Ammon's horn (tissue), 1 donor: ENCODE measurements at places on chromosomes 5 and 9.

- DNase-seq, result no peak
Measured at GRCh38 chr5:138954257-138955012, 79.3 kb upstream of the LRRTM2 start.

DNA sequence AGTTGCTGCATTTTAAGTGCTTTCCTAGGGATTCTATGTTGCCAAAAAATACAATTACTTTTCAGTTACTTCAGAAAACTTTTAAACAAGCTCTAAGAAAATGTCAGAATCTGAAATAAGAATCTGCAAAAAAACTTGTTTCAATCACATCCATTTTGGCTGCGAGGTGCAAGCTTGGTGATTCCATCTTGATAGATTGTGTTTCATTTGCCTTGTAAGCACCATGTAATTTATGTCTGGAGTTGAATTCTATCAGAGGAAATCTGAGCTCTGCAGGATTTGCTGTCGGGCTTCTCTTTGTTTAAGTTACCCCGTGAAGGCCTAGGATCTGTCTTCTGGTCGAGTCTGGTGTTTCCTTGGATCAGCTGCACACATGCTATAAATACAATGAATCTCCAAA, 40.4 kb upstream of the MAN2A1 start:
- DNase-seq, result no peak

DNA sequence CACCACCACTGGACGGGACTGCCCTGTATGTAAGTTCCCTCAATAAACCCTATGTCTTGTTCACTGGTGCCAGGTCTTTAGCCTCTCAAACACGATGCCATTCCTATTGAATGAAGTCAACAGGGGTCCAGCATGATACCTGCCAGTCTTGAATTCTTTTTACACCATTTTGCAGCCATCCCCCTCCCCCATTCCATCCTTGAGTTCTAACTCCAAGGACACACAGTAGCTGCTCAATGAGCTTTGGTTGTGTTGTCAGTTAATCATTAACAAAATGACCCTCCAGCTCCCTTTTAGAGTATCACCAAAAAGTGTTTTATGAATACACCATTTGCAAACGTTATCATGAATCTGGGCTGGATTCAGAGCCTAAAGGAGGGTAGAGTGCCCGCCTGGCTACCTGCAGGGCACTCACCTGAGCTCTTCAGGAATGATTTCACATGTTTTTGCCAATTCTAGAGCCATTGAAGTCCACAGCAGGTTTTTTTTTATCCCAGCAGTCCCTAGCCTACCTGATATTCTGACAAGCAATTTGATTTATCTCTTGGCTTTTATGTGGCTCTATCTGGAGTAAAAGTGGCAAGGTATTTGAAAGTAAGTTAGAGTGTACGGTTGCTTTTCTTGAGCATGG, 271.8 kb downstream of the SMARCA2 start:
- no peak for DNase-seq

- DNase-seq, result no peak
Measured at GRCh38 chr5:53557386-53557785, 3.1 kb upstream of the NDUFS4 start.

DNA sequence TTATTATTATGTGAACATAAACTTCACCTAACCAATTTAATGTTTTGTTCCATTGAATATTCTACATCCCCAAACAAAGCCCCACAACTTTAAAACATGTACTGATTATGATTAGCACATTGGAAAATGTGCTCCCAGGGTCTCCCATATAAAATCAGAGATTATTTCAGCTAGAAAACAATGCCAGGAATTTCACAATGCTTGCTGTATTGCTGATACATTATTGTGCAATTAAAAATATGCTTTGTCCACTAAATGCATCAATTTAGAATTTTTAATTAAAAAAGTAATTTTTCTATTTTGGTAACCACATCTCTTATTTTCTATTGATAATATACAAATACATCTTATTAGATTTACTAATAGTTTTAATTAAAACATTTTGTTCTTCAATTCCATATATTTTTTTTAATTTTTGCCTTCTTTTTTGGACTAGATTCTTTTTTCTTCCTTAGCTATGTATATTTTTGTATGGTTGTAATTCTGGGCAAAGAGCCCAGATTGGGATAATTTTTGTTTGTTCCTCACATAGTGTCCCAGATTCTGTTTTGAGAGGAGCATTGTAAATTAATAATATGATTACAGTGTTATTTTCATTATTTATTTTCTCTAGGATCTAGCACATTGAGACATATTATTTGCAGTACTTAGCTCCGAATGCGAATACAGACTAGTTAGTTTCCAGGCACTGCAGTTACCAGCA, 241.5 kb upstream of the CDH18 start:
- DNase-seq, result no peak

DNA sequence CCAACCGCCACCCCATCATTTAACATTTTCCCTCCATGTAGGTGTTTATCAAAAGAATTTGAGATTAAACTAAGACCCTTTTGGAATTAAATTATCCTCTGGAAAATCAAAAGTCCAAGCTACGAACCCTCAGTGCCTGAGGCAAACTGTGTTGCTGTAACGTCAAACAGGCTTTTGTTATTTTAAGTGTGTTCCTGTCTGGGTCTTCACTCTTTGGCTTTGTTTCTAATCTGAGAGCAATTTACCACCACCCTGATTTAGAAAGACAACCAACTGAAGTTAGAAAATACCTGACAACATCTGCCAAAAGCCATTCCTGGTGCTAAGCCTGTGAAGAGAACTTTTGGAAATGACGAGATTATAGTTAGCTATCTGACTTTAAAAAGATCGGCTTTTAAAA, 199.9 kb downstream of the DIRAS2 start:
- no peak for DNase-seq

DNA sequence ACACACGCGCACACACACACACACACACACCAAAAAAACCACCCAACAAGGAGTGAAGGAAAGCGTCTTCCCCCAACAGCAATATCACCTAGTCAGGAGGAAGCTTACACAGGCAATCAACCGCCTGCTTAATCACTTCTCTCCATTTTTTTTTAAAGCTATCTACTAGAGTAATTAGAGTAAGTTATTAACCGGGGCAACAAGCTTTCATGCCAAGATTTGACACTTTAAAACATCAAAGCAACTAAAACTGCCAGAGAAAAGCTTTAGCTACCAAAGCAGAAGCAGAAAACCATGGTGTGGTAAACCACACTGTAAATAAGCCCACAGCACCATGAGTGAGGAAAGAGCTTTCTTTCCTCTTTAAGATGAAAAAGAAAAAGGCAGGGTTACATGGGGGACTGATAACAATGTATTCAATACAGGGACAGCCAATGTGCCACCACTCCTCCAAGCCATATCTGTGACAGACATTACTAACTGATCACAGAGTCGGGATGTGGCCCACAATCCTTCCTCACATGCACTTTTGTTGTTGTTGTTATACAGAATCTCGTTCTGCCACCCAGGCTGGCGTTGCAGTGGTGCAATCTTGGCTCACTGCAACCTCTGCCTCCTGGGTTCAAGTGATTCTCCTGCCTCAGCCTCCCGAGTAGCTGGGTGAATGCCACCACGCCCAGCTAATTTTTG, 282.1 kb downstream of the CRB2 start:
- DNase-seq, result no peak

DNA sequence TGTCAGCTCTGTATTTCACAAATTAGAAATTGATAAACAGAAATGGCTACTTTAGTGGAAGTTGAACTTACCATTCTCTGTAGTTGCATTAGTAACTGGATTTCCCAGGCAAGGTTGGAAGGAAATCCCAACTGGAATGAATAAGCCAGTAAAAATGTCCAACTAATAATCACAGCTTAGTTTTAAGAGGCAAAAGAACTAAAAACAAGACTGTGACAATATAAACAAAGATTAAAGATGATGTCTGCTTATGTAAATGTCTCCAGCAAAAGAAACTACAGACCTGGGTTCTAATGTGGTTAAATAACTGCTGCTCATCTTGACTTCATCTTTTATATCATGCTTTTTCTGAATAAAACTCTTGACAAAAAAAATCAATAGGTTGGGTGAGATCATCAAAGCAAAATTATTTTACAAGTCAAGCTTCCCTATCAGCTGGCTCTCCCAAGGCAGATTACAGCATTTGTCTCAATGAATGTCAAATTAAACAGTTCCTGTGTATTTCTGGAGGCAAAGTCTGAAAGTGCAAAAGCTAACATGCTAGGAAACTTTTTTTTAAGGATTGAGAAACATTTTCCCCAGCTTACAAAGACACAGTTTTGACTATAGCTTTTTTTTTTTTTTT, 62.3 kb upstream of the HMHB1 start:
- DNase-seq, result no peak

DNA sequence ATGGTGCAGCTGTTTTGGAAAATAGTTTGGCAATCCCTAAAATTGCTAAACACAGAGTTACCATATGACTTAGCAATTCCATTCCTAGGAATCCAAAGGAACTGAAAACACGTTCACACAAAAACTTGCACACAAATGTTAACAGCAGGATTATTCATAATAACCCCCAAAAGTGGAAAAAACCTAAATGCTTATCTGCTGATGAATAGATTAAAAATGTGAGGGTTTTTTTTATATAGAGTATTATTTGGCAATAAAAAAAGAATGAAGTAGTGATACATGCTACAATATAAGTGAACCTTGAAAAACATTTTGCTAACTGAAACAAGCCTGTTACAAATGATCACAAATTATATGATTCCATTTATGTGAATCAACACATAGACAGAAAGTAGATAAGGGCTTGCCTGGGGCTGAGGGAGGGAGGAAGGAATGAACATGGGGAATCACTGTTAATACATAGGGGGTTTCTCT, 45.1 kb upstream of the TRIO start:
- no peak for DNase-seq
